Suppressor macrophage (primary cell): ENCODE measurements at places on chromosomes 5 and 9.

- no peak for DNase-seq
Measured at GRCh38 chr9:106423575-106423974, 439.4 kb upstream of the ZNF462 start.

GRCh38 chr5:11075035-11075805, 314.2 kb upstream of the DAP start:
- DNase-seq, result peak; percentile 1

DNA sequence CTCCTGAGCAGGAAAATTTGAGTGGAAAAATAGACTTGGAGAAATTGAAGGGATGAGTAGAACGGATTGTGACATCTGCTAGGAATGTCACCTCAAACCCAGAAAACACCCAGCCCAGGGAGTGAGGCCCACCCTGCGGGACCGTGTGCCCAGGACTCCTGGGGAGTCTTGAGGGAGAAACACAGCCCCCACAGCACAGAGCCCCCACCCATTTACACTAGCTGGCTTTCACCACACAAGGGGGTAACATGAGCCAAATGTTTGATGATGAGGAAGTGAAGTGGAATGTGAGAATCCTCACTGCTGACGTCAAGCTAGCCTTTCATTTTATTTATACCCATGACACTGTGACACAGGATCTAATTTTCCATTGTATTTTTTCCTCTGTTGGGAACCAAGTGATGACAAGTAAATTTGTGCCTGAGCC, 42.8 kb upstream of the PDE8B start:
- DNase-seq, result no peak

GRCh38 chr5:135133698-135134515, 99.9 kb upstream of the PITX1 start:
- DNase-seq, result peak; percentile 18

GRCh38 chr9:71984403-71984802, 73.0 kb downstream of the C9orf85 start:
- no peak for DNase-seq

- no peak for DNase-seq
Measured at GRCh38 chr9:92332577-92333281, 7.0 kb downstream of the CENPP start.

DNA sequence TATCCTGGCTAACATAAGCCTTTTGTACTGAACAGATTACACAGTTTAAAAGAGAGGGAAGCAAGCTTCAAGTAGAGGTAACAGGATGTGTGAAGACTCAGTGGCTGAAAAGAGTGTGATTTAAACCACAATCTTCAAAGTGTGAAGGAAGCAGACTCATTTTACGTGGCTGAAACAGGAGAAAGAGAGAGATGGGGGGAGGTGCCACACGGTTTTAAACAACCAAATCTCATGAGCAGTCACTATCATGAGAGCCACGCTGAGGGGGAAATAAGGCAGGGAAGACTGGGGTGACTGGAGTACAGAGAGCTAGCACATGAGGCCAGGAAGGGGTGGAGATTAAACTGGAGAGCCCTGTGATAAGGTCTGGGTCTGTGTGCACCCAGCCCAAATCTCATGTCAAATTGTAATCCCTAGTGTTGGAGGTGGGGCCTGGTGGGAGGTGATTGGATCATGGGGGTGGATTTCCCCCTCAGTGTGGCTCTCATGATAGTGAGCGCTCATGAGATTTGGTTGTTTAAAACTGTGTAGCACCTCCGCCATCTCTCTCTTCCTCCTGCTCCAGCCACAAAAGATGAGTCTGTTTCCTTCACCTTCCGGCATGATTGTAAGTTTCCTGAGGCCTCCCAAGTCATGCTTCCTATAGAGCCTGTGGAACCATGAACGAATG, 318.6 kb upstream of the CD180 start:
- DNase-seq, result no peak

DNA sequence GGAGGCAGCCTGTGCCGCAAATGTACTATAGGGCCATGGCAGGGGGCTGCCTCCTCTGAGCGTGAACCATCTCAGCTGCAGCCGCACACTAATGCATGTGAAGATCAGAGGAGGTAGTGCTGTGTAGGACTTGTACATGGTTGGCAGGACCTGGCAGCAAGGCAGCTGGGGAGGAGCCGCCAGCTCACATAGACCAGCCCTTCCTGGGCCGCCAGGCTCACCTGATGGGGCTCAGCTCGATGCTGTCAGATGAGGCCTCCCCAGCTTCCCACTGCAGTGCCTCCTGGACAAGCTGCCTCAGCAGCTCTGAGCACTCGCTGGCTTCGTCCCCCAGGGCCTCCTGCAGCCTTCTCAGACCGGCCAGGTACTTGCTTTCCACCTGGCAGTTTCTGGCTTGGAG, 18.0 kb upstream of the CORO2A start:
- DNase-seq, result no peak

DNA sequence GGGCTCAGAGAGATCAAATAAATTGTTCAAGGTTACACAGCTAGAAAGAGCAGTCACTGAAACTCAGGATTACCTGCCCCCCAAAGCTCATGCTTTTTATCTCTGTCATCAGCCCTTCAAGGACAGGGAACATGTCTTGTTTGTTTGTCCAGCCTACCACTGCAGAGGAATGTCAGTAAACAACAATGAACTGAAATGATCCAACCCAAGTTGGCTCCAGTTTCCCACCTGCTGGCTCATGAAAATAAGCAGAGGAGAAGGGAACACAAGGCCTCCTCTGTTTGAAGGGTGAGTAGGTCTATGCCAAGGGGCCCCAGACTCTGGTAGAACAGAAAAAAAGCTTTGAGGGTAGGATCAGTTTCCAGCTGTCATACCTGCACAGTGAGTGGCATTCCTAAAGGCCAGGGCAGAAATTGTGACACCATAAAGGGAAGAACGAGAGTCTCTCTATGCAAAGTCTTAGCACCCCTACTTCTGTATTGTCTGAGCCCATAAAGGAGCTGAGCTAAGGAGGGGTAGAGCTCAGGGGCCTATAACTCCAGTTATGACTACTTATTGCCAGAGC, 115.2 kb downstream of the TRIM36 start:
- DNase-seq, result no peak

- no peak for DNase-seq
Measured at GRCh38 chr5:174618589-174618988, 105.8 kb upstream of the MSX2 start.

GRCh38 chr5:142852416-142853198, 82.4 kb downstream of the ARHGAP26 start:
- DNase-seq, result peak; percentile 37

- DNase-seq, result no peak
Measured at GRCh38 chr5:54829676-54830535, 155.5 kb downstream of the ESM1 start.

DNA sequence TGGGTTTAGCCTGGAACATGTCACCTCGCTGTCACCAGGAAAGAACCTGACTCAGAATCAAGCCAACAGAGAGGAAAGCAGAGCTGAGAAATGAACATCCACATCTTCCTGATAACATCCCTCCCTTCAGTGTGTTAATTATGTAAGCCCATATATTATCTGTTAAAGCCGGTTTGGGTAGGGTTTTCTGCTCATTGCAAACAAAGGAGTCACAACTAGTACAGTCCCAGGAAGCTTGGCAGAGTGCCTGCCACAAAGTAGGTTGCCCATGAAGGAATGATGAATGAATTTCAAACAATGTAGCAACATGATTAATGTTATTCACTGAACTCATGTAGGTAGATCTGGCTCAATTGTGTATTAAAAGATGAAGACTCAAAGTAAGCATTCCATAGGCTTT, 10.4 kb upstream of the PPARGC1B start:
- DNase-seq, result no peak

DNA sequence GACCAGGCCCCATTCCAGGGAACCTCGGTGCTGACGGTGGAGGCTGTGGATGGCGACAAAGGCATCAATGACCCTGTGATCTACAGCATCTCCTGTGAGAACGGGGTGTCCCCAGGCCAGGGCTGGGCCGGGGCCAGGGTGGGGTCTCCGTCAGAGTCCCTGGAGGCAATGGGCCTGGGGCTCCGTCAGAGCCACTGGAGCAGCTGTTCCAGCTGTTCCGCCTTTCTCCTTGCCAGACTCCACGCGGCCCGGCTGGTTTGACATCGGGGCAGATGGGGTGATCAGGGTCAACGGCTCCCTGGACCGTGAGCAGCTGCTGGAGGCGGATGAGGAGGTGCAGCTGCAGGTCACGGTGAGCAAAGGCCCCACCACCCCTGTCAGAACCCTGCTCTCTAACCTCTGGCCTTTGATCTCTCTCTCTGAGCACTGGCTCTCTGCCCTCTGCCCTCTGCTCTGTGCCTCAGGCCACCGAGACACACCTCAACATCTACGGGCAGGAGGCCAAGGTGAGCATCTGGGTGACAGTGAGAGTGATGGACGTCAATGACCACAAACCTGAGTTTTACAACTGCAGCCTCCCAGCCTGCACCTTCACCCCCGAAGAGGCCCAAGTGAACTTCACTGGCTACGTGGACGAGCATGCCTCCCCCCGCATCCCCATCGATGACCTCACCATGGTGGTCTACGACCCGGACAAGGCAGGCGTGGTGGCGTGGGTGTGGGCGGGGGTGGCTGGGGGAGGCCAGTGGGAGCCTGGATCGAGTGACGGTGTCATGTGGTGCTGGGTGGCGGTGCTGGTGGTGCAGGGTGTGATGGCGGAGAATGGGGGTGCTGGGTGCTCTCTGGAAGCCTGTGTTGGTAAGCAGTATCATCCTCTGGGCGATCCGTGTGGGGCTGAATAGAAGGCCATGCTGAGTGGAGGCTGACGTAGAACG, 26.6 kb downstream of the CDHR2 start:
- DNase-seq, result no peak

DNA sequence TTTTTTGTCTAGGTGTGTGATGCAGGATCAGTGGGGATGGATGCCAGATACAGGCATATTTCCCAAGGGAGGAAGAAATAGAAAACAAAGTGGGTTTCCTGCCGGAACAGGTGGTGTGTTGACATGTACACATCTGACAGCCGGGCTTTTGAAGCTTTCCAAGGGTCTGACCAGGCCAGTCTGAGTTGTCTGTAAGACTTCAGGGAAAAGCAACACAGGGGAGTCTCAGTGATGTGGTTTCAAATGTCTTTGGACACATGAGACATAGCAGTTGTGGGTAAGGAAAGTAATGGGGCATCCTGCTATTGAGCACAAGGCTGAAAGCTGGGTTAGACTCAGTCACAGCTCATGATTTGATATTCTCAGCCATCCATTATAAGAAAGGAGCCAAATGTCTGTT, 274.9 kb downstream of the PIK3R1 start:
- no peak for DNase-seq

GRCh38 chr9:122988920-122989621, 44.4 kb upstream of the GPR21 start:
- DNase-seq, result no peak

GRCh38 chr5:154366353-154366752, 79.4 kb upstream of the SAP30L start:
- DNase-seq, result no peak

DNA sequence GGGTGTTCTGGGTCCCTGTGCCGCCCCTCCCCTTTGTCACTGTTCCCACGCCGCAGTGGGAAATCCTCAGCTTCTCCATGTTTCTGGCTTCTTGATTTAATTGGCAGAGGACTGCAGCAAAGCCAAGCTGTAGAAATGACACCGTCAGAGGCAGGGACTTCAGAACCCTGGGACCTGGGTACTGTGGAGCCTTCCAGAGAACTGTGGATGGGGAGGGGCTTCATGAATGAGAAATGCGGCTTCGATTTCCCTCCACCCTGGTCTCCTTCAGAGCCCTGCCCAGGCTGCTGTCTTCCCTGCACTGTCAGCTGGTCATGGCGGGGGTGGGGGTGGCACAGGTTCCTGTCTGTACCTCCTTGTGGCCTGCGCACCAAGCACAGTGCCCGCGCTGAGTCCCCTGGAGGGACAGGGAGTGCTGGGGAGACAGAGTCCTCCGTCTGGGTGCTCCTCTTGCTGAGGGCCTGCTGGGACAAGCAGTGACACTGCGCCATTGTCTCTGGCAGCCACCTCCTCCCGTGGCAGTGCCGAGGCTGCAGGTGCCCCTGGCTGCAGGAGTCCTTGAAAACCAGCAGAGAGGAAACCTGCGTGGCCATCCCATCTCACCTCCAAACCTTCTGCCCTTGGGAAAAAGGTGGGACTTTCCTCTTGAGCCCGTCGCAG, 47.2 kb downstream of the COL5A1 start:
- no peak for DNase-seq

GRCh38 chr5:68449380-68449779, 233.8 kb downstream of the PIK3R1 start:
- peak; percentile 24 for DNase-seq

DNA sequence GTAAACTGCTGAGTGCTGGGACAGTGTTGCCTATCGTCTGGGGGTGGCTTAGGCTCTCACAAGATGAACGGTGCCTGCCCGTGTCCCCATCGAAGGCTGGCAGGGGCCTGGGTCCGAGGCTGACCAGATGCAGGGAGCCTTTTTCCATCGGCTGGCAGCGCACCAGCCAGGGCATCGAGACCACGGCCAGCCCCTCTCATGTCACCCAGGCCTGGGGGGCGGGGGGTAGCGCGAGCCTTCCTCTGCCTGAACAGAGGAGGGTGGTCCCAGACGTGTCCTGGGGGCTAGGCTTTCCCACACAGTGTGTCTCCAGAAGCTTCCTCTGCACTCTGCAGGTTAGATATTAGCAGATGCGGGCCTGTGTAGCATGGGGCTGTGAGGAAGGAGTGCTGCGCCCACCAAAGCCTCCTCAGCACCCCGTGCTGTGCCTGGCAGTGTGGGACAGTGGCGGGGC, 17.3 kb downstream of the FGD3 start:
- peak; percentile 29 for DNase-seq

- DNase-seq, result no peak
Measured at GRCh38 chr9:134658378-134658955, 16.9 kb downstream of the COL5A1 start.

GRCh38 chr5:96905864-96906263, 29.6 kb downstream of the ERAP2 start:
- DNase-seq, result no peak

DNA sequence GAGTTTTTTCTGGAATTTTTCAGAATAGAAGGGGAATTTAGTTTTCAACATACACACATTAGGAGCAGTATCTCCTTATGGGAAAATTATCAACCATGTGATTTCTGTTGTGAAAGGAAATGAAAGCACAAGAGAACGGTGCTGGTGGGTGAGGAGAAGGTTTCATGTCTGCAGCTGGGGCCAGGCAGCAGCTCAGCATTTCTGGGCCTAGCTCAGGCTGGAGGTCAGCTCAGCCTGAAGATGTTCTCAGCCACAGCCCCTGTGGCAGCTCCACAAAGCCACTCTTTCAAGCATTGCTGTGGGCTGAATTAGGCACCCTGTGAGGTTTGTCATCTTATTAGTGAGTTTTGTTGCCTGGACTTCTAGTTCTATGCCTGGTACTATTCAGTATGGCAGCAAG, 90.3 kb downstream of the DIRAS2 start:
- DNase-seq, result no peak

GRCh38 chr9:121780177-121781040, 129.0 kb downstream of the DAB2IP start:
- DNase-seq, result no peak

GRCh38 chr5:133370036-133370831, 242.1 kb downstream of the FSTL4 start:
- DNase-seq, result no peak

- DNase-seq, result peak; percentile 5
Measured at GRCh38 chr5:120096413-120096812, 367.7 kb upstream of the PRR16 start.
